ENCODE measurements at places on chromosomes 5 and 9.

DNA sequence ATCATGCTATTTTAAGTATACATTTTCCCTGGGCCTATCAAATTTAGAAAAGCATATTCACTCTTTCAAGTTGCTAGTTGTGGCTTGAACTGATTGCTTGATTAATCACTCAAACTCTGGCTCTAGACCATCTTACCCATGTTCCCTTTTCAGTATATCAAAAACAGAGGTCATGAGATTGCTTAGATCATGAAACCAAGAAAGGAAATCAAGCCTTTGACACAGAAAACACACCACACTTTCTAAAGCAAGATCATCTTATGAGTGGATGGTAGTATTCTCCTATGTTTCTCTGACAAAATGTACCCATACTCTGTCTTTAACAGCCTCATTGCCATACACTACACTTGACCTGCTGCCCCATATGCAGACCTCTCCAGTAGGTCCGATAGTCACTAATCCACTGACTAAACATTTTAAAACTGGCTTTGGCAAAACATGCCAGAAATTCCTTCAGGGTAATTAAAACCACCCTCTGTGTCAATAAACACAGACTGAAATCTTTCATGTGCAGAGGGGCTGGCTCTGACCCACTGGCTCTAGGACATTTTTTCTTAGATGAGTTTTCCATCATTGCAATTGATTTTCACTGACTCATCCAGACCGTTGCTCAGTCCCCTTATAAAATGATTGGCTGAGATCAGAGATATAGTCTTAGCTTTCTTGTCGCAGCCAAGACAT lies 18.2 kb downstream of the PPP2R2B start:
- DNase-seq, result no peak

- DNase-seq, result no peak
Observed at GRCh38 chr5:173016598-173017046, 33.1 kb downstream of the ATP6V0E1 start.

- DNase-seq, result no peak
Observed at GRCh38 chr5:15914638-15915037, 265.0 kb downstream of the MARCHF11 start.

GRCh38 chr5:109868737-109869136 lies 179.0 kb downstream of the MAN2A1 start:
- DNase-seq, result no peak

GRCh38 chr9:81868145-81868544 lies 60.1 kb upstream of the SPATA31D4 start:
- DNase-seq, result no peak
